ENCODE measurements at places on chromosomes 13 and 19. TPM values are rescaled to one million over a fixed set of nuclear protein-coding genes. Genes with fewer than 3 reads are reported as not detected.

Gene MISP
- total RNA-seq: not detected

GRCh38 chr19:40741527-40742390, 8.5 kb downstream of the ACTMAP start:
- peaks cover 7% of the 10 kb centered on the region for H3K36me3 ChIP-seq
- no peak for DNase-seq
- H3K27me3 ChIP-seq: no peaks in the 10 kb centered on the region
- H3K27ac ChIP-seq: no peak overlapping the region
- peaks cover 5% of the 10 kb centered on the region for H3K4me1 ChIP-seq

DNA sequence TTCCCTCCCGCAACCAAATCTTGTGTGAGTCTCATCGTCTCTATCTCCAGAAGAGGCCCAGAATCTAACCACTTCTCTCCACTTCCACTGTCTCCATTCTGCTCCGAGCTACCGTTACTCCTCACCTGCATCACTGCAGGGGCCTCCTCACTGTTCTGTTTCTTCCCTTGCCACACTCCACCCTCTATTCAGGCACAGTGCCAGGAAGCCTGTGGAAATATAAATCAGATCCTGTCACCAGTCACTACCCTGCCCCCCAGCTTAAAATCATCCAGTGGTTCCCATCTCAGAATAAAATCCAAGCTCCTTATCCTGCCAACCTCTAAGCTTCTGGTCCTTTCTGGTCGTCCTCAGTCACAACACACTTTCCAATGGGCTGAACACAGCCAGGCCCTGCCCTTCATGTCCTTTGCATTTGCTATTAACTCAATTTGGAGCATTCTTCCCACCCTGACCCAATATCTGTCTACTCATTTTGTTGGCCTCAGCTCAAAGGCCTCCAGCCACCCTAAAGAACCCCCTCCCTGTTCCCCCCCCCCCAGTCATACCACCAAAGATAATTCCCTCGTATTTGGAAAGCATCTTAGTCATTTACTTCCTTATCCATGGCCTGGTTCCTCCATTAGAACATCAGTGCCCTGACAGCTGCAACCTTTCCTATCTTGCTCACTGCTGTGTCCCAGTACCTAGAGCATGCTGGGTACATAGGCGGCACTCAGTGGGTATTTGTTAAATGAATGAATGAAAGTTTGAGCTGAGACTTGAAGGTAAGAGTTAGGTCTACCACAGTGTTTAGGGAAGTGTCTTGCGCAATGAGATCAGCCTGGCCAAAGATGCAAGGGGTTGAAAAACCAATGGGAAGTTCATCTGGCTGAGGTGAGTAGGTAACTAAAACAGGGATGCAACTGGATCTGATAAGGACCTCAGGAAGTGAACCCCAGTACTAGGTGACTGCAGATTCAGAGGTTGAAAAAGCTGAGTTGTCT, 24.4 kb downstream of the ZNF175 start:
- H3K4me3 ChIP-seq: peak overlapping the region; percentile 91
- H3K4me1 ChIP-seq: peaks cover 22% of the 10 kb centered on the region
- H3K27ac ChIP-seq: no peak overlapping the region
- DNase-seq: no peak
- peaks cover 9% of the 10 kb centered on the region for H3K27me3 ChIP-seq
- peaks cover 8% of the 10 kb centered on the region for H3K36me3 ChIP-seq

- H3K36me3 ChIP-seq: no peaks in the 10 kb centered on the region
- no peaks in the 10 kb centered on the region for H3K27me3 ChIP-seq
These were observed 41.0 kb upstream of the ZNF91 start for GRCh38 chr19:23436318-23436717.

DNA sequence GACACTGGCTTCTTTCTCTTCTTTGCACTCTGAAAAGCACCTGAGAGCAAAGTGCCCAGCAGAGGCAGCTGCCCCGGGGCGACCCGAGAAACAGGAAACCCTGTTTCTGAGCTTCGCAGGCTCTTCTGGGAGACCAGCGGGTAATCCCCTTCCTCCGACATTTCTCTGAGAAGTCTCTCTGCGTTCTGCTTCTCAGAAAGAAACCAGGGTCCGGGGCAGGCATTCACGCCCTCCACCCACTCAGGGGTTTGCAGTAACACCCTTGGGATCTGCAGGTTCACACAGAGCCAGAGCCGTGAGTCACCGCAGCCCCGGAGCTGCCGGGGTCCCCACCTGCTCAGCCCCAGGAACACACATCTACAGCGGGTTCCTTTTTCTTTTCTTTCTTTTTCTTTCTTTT, 86.0 kb downstream of the GADD45B start:
- H3K4me3 ChIP-seq: peak overlapping the region; percentile 85
- H3K27me3 ChIP-seq: no peaks in the 10 kb centered on the region
- DNase-seq: peak; percentile 80
- H3K27ac ChIP-seq: peak overlapping the region; percentile 99

- peaks cover 8% of the 10 kb centered on the region for H3K4me1 ChIP-seq
- H3K27me3 ChIP-seq: no peaks in the 10 kb centered on the region
- no peak for DNase-seq
- H3K27ac ChIP-seq: no peak overlapping the region
- H3K36me3 ChIP-seq: peaks cover 5% of the 10 kb centered on the region
These were observed 26.3 kb downstream of the SIPA1L3 start for GRCh38 chr19:37932985-37933936.

GRCh38 chr13:34842466-34842865, 99.6 kb upstream of the NBEA start:
- no peaks in the 10 kb centered on the region for H3K36me3 ChIP-seq
- H3K27ac ChIP-seq: no peak overlapping the region
- H3K4me3 ChIP-seq: no peak overlapping the region
- no peak for DNase-seq
- H3K4me1 ChIP-seq: no peaks in the 10 kb centered on the region
- H3K27me3 ChIP-seq: no peaks in the 10 kb centered on the region
